ENCODE measurements at places on chromosomes 3 and 15.

GRCh38 chr3:39528844-39529243 is 61.4 kb downstream of the MOBP start:
- no peak for DNase-seq

DNA sequence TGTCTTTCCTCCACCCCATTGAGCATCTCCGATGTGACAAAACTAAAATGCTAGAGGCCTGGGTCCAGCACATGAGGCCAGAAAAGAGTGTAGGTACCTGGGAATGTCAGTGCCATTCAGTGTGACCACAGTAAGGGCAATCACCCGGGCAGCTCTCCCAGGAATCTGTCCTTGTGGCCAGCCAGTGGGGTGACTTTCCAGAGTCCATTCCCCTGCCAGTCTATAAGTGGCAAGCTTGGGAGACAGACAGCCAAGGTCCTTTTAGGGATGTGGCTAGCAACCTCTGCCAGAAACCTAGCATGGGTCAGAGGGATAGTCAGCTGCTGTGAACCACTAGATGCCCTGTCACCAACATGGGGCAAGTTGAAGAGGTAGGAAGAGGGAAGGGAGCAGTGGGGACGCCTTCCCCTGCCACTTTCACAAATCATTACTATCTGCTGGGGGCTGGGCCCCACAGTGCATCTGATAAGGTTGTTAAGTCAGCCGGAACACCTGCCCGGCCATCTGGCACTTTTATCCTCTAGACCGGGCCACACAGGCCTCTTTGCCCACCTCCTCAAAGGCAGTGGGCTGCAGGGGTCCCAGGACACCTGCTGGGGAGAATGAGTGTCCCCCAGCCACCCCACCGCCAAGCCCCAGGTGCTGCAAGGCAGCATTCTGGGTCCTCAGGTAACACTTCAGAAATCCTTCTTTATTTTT is 24.8 kb upstream of the DET1 start:
- no peak for DNase-seq

- no peak for DNase-seq
Observed at GRCh38 chr3:45320986-45321385, 67.4 kb upstream of the LARS2 start.

GRCh38 chr3:30248423-30248822 is 358.0 kb upstream of the TGFBR2 start:
- DNase-seq: no peak

DNA sequence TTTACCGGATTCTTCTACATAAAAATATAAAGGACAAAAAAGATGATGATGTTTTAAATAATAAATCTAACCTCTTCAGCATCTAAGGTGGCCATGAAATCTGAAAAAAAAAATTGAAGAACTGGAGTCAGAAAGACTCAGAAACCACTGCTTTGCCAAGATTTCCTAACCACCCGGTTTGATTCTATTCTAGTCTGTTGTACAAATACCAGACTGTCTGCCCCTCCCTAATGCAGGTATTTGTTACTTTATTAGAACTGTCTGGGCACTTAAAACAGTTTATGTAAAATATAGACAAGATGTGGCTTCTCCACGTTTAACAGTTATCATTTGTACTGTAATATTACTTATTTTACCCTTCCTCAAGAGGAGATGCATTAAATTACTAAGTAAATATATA is 48.8 kb downstream of the UACA start:
- DNase-seq: no peak

GRCh38 chr3:59237121-59237520 is 187.3 kb upstream of the CFAP20DC start:
- no peak for DNase-seq

Data from activated CD8-positive, alpha-beta memory T cell treated with anti-CD3 and anti-CD28 coated beads for 1 hour (primary cell).